B cell (primary cell): ENCODE measurements at places on chromosomes 11 and 22.

- DNase-seq, result no peak
These were observed 35.0 kb downstream of the SYT7 start for GRCh38 chr11:61545921-61546320.

DNA sequence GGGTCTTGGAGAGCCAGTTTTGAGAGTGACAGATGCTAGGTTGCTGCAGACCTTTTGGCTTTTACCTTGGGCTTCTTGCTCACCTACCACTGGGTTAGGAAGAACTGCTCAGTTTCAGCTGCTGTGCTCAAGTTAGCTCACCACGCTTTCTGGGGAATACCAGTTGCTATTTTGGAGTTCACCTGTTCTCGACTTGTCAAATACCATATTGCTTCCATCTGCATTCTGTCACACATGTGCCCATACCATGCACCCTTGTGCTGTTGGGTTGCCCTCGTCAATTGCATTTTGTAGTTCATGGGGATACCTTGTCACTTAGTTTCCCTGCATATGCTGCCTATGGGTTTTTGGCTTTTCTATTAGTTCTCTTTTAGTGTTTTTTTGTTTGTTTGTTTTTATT lies 23.0 kb upstream of the BARX2 start:
- no peak for DNase-seq

GRCh38 chr22:22914726-22915669 lies 27.4 kb downstream of the IGLL5 start:
- DNase-seq, result no peak

- DNase-seq, result peak; percentile 2
These were observed 71.6 kb downstream of the KCNQ1 start for GRCh38 chr11:2516276-2517015.

DNA sequence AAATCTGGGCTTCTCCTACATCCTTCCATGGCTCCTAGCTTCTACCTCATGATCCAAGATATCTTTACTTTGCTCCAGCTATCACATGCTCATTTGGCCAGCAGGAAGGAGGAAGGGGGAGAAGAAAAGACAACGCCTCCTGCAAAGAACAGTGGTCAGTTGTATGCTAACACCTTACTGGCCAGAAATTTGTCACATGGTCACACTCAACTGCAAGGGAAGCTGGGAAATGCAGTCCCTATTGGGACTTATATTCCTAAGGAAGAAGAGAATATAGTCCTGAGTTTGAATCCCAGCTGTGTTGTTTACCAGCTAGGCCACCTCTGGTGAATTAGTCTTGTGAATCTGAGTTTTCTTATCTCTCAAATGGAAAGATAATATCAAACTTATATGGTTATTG lies 272.0 kb downstream of the BLID start:
- DNase-seq, result no peak

GRCh38 chr11:103737747-103738146 lies 298.7 kb upstream of the DDI1 start:
- DNase-seq, result no peak

GRCh38 chr11:116535120-116535519 lies 237.7 kb downstream of the BUD13 start:
- DNase-seq, result no peak

DNA sequence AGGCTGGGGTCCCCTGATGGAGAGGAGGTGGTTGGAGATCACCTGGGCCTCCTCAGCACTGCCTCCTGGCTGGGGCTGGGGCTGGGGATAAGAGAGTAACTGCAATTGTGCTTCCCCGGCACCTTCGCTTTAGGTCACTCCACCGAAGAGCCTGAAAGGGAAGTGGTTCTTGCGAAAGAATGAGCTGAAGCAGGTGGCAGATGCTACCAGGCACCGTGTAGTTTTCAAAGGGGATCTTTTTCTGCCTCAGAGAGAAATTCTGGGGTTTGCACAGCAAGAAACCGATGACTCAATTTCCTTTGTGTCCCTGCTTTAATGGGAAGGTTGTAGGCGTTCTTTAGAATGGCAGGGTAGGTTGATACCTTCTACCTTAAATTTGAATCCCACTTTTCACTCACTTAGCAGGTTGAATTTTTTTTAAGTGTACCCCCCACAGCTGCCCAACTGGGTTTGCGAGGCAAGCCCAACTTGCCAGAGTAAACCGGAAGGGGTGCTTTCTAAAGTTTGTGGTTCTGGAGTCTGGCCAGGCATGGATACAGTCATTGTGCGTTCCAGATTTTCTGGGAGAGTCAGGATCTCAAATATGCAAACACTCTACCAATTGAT lies 5.3 kb downstream of the CD44 start:
- DNase-seq, result peak; percentile 90

GRCh38 chr11:36500315-36500721 lies 9.8 kb downstream of the TRAF6 start:
- no peak for DNase-seq

GRCh38 chr11:57202281-57202680 lies 20.5 kb downstream of the LRRC55 start:
- DNase-seq, result no peak

DNA sequence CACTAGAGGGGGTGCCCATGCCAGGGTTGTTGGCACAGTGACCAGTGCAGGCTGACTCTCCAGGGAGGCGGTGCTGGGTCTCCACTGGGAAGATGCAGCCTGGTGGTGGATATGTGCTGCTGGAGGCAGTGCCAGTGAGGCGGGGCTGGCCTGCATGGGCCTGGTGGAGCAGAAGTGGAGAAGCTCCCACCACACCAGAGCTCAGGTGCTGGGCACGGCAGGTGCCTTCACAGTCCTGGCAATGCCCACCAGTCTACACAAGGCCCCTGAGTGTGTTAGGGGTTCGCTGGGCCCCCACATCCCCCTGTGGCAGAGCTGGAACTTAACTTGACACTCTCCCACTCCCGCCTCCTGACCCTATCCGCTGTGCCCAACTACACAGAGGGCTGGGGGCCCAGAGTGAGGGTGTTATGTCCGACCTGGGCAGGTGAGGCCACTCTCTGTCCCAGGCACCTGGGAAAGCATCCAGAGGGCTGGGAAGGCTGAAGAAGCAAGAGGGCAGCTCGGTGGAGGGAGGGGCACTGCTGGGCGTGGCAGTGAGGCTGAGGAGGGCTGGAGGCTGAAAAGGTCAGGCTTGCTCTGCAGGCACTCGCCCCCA lies 102.4 kb upstream of the B3GAT1 start:
- no peak for DNase-seq
